T-cell (primary cell): ENCODE measurements at places on chromosomes 1 and 21.

- no peak overlapping the region for H3K4me3 ChIP-seq
- H3K4me1 ChIP-seq = no peaks in the 10 kb centered on the region
- no peak for DNase-seq
- no peaks in the 10 kb centered on the region for H3K36me3 ChIP-seq
- no peaks in the 10 kb centered on the region for H3K27me3 ChIP-seq
Observed at GRCh38 chr1:107991371-107992066, 26.5 kb upstream of the VAV3 start.

GRCh38 chr1:218344814-218345672, at the start of gene TGFB2:
Gene TGFB2, plus strand, starts transcription at chr1:218345336. Its CDS starts 1,366 bp downstream, at chr1:218346702.
- no peak for DNase-seq
- peak within 1 kb of the TSS; percentile 51 for H3K4me3 ChIP-seq
- H3K36me3 ChIP-seq = no peaks in the 10 kb centered on the region
- H3K4me1 ChIP-seq = peaks cover 8% of the 10 kb centered on the region
- no peak within 1 kb of the TSS for H3K27ac ChIP-seq
- peaks cover 24% of the 10 kb centered on the region for H3K27me3 ChIP-seq

DNA sequence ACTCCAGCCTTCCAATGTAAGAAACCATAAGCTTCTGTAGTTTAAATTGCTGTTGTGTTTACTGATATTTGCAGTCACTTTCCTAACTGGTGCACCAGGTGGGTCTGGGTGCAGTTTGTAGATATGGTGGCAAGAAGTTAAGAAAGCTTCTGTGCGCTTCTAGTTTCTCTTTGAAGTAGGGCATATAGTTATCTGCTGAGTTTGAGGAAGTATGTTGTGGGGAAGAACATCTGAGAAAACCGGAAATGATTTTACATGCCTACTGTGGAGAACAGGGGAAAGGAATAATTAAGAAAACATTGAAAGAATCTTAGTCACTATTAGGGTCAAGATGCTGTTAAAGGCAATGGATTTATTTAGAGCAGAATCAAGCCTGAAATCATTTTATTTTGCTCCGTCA, 14.9 kb upstream of the SLC44A5 start:
- H3K36me3 ChIP-seq = no peaks in the 10 kb centered on the region
- DNase-seq = no peak
- H3K4me3 ChIP-seq = no peak overlapping the region
- no peaks in the 10 kb centered on the region for H3K27me3 ChIP-seq

GRCh38 chr1:168428063-168428731, 115.6 kb downstream of the XCL2 start:
- H3K36me3 ChIP-seq = no peaks in the 10 kb centered on the region
- no peaks in the 10 kb centered on the region for H3K27me3 ChIP-seq
- no peaks in the 10 kb centered on the region for H3K4me1 ChIP-seq
- no peak overlapping the region for H3K4me3 ChIP-seq

DNA sequence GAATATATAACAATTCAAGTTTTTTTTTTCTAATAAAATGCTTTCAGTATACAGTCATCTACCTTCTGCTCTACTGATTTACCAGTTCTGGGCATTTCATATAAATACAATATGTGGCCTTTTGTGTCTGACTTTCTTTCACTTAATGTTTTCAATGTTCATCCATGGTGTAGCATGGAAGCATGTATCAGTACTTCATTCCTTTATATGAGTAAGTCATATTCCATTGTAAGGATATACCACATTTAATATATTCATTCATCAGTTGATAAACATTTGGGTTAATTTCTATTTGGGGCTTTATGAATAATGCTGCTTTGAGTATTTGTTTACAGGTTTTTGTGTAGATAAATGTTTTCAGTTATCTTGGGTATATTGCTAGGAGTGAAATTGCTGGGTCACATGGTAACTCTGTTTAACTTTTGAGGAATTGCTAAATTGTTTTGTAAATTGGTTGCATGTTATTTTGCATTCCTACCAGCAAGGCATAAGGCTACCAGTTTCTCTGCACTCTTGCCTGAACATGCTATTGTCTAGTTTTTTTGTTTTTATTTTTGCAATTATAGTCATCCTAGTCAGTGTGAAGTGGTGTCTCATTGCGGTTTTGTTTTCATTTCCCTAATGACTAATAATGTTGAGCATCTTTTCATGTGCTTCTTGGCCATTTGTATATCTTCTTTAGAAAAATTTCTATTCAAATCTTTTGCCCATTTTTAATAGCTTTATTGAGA, 206.1 kb downstream of the TM2D1 start:
- no peak for DNase-seq
- H3K27me3 ChIP-seq = no peaks in the 10 kb centered on the region

DNA sequence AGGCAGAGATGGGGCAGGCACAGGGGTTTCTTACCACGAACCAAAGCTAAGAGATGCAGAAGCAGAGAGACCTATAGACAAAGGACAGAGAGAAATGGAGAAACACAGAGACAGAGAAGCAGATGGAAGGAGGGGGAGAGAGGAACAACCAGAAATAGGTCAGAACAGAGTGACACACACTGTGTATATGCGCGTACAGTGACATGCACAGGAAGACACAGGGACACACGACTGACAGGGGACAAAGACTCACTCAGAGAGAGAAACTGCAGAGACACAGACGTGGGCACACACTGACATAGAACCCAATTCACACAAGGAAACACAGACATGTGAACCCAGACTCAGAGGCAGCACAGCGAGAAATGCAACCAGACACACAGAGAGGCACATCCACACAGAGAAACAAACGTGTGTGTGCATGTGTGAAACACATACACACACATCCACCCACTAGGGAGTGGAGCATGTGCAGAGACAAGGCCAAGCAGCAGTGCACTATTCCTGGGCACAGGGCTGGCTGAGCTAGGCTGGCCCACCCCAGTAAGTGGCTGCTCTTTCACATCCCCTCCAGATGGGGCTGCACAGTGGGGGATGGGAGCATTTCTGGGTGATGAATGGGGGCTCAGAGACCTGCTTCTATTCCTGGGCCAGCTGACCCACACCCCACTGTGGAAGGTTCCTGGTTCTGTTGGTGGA, 123.4 kb upstream of the CSF3R start:
- H3K27me3 ChIP-seq = peaks cover 9% of the 10 kb centered on the region
- H3K27ac ChIP-seq = peak overlapping the region; percentile 64
- H3K36me3 ChIP-seq = no peaks in the 10 kb centered on the region
- peaks cover 30% of the 10 kb centered on the region for H3K4me1 ChIP-seq
- no peak for DNase-seq

DNA sequence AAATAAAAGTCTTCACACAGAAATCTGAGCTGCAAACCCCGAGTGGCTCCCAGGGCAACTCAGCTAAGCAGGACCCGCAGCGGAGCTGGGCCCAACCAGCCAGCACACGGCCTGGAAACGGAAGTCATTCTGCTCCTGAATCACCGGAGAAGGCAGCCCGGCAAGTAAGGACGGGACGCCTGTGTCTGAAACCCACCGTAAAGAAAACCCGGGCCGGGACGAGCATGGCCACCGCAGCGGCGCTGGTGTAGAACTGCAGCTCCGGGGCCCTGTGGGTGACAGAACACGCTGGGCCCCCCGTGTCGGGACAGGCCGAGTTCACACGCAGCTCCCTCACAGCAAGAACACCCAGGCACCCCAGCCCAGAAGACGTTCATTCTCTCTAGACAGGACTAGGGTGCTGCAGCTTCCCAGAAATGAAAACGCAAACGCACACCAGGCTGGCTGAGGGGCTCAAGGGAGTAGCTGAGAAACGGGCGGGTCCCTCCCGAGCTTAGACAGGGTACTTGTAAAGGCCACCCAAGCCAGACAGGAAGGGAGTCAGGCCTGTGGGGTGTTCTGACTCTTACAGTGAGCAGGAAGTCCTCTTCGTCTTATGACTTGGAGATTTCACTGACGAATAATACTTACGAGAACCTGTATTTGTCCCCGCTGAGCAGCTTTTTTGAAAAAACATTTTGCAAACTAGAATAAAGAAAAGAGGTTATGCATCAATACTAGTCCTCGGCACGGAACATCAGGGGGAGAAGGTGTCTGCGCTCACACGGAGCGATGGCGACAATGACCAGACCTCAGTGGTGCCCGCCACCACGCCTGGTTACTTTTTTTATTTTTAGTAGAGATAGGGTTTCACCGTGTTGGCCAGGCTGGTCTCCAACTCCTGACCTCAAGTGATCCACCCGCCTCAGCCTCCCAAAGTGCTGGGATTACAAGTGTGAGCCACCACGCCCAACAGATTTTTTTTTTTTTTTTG, 10.9 kb upstream of the CDK11B start:
- peaks cover 7% of the 10 kb centered on the region for H3K36me3 ChIP-seq
- no peak overlapping the region for H3K4me3 ChIP-seq
- H3K4me1 ChIP-seq = no peaks in the 10 kb centered on the region
- no peak for DNase-seq

DNA sequence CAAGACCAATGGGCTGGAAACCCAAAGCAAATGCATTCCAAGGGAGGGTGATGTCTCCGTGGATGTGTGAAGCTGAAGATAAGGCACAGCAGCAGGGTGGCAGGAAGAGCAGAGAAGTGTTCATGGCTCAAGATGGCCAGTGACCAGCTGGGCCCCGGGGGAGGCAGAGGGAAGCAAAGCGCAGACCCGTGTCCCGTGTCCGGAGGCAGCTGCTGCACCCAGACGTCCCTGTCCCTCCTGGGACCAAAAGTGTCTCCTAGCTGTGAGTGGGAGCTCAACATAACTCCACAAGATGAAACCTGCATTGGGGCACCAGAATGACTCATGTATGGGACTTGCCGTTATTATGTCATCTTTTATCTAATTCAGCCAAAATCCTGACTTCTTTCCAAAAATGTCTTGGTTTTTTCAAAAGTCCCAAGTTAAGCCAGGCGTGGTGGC, 118.2 kb downstream of the RIPK4 start:
- no peaks in the 10 kb centered on the region for H3K36me3 ChIP-seq
- no peak overlapping the region for H3K27ac ChIP-seq
- peaks cover 9% of the 10 kb centered on the region for H3K27me3 ChIP-seq
- H3K4me3 ChIP-seq = no peak overlapping the region
- no peaks in the 10 kb centered on the region for H3K4me1 ChIP-seq

DNA sequence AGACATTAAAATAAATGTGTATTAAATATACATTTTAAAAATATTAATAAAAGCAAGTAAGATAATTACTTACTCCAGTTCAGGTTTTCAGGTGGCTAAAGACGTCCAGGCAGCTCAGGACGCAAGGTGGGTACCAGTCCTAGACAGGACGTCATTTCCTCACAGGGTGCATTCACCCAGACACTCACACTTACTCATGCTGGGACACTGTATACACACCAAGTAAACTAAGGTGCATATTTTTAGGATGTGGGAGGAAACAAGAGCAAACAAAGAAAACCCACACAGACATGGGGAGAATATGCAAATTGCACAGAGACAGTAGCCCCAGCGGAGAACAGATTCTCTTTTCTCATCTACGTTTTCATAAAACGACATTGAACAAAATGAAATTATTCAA, 457.9 kb downstream of the BRINP3 start:
- DNase-seq = no peak
- no peak overlapping the region for H3K4me3 ChIP-seq
- H3K4me1 ChIP-seq = no peaks in the 10 kb centered on the region
- no peaks in the 10 kb centered on the region for H3K36me3 ChIP-seq
- no peak overlapping the region for H3K27ac ChIP-seq

DNA sequence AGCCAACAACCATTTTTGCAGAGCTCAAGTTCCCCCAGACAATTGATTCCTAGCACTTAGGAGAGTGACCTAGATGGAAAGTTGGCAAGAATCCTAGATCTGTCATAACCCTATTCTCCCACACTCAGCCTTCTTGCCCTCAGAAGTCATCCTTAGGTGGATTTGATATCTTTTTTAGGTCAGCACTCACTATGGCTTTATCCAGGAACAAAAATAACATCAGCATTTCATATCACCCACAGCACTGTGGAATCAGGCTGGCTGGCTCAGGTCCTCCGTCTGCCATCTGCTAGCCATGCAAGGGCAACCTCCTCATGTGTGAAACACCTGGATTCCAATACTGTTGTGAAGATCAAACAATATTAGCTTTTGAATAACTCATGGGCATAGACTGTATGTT, 6.0 kb downstream of the DPT start:
- no peaks in the 10 kb centered on the region for H3K4me1 ChIP-seq
- peaks cover 12% of the 10 kb centered on the region for H3K27me3 ChIP-seq
- DNase-seq = no peak
- H3K27ac ChIP-seq = no peak overlapping the region
- no peak overlapping the region for H3K4me3 ChIP-seq
- no peaks in the 10 kb centered on the region for H3K36me3 ChIP-seq

DNA sequence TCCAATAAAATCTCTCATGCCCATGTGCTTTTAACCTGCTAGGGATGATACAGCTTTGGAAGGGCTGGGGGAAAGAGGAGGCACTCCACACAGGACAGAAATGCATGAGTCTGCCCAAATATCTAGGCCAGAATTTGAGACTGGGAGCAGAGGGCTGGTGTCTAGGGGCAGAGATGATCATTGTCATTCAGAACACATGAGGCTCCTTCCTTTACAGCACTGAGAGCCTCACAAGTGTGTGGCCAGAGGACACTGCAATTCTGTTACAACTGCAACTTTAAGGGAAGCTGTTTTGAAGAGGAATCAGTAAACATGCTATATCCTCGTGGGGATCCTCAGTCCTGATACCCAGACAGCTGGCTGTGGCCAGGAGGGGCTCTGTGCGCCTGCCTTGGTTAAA, 541.3 kb downstream of the OMA1 start:
- H3K4me1 ChIP-seq = no peaks in the 10 kb centered on the region
- no peak overlapping the region for H3K27ac ChIP-seq
- no peaks in the 10 kb centered on the region for H3K27me3 ChIP-seq
- H3K4me3 ChIP-seq = no peak overlapping the region

DNA sequence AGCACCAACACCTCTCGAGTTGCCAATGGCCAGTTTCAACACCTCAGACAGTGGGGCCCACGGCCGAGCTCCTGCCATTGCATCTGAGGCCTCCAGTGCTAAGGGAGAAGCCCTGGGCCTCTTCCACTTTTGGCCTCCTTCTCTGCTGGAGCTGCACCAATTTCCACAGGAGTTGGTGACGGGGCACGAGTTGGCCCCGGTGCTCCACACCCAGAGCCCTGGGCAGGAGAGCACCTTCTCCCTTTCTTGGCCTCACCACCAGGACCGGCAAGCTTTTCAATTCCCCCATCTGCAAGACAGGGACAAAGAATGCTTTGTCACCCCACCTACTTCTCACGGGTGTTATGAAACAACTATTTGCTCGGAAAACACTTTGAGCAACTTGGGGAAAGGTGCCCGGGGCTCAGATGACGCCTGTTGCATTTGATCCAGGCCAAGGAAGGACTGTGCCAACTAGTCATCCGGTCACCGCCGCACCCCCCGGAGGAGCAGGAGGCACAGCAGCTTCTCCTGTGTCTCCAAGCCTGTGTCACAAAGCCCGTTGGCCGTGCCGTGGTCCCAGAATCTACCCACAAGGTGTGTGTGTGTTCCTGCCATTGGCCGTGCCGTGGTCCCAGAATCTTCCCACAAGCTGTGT, 55.2 kb downstream of the TOMM20 start:
- no peaks in the 10 kb centered on the region for H3K27me3 ChIP-seq
- H3K4me1 ChIP-seq = no peaks in the 10 kb centered on the region
- H3K36me3 ChIP-seq = no peaks in the 10 kb centered on the region
- no peak for DNase-seq

- H3K4me1 ChIP-seq = no peaks in the 10 kb centered on the region
- no peaks in the 10 kb centered on the region for H3K27me3 ChIP-seq
- H3K4me3 ChIP-seq = no peak overlapping the region
- no peak for DNase-seq
Observed at GRCh38 chr1:82423174-82423815, 622.6 kb downstream of the ADGRL2 start.
